ENCODE measurements at places on chromosomes 4 and X.
A peak's percentile ranks its signal among the peaks of the same experiment; 100 is the strongest.

GRCh38 chr4:104451573-104451972, 43.1 kb downstream of the CXXC4 start:
- DNase-seq = peak; percentile 52

DNA sequence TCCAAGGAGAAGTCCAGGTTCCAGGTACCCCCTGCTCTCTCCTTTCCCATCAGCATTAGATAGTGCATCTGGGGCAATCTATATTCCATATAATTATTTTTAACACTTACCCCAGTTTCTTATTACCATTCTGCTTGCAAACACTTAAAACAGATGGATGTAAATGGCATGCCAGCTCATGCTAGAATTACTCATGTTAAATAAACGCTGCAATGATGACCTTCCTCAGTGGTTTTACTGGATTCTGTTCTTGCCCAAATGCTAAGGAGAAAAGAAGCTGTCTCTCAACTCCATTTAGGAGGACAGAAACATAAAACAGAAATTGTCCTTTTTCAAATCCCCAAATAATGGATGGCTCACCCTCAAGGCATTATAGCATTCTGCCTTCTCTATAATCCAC, 161.1 kb downstream of the NLGN4X start:
- DNase-seq = no peak

GRCh38 chr4:53557669-53558064, 33.6 kb downstream of the LNX1 start:
- DNase-seq = no peak

- no peak for DNase-seq
Observed at GRCh38 chrX:51407520-51408409, 75.1 kb downstream of the NUDT10 start.

GRCh38 chrX:25531096-25531495, 515.3 kb upstream of the ARX start:
- DNase-seq = no peak
